ENCODE measurements at places on chromosomes 1 and 21.

DNA sequence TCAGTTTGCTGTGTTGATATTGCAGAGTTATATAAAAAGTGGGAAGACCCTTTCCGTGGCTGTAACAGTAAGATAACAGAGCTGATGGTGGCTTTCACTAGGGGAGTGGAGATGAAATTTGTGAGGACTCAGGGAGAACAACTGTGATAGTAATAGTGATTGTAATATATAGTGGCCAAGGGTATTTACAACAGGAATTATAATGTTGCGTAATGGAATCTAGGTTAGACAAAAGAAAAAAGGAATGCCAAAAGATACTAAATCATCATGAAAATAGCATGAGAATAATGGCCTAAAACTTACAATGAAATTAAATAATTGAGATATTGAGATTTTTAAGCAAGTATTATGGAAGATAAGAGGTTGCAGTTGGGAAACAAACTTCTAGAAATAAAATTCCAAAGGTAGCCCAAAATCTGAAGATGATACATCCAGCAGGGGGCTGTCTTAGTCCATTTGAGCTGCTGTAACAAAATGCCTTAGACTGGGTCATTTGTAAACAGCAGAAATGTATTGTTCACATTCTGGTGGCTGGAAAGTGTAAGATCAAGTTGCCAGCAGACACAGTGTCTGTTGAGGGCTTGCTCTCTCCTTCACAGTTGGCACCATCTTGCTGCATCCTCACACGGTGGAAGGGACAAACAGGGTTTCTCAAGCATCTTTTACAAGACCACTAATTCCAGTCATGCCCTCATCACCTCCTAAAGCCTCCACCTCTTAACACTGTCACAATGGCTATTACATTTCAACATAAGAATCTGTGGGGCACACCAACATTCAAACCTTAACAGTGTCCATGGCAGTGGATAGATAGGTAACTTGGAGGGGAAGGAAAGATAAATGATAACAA lies 711.2 kb downstream of the MRPL39 start:
- DNase-seq = no peak

GRCh38 chr21:29805105-29805504 lies 134.7 kb downstream of the GRIK1 start:
- no peak for DNase-seq

GRCh38 chr1:63264161-63264560 lies 58.2 kb upstream of the FOXD3 start:
- no peak for DNase-seq

GRCh38 chr1:92486251-92487077 lies at the start of gene GFI1:
Gene GFI1, minus strand, starts transcription at chr1:92486925. Its CDS starts 3,438 bp downstream, at chr1:92483487.
- peak; percentile 73 for DNase-seq

GRCh38 chr1:235532360-235532759 lies 28.1 kb upstream of the B3GALNT2 start:
- no peak for DNase-seq

DNA sequence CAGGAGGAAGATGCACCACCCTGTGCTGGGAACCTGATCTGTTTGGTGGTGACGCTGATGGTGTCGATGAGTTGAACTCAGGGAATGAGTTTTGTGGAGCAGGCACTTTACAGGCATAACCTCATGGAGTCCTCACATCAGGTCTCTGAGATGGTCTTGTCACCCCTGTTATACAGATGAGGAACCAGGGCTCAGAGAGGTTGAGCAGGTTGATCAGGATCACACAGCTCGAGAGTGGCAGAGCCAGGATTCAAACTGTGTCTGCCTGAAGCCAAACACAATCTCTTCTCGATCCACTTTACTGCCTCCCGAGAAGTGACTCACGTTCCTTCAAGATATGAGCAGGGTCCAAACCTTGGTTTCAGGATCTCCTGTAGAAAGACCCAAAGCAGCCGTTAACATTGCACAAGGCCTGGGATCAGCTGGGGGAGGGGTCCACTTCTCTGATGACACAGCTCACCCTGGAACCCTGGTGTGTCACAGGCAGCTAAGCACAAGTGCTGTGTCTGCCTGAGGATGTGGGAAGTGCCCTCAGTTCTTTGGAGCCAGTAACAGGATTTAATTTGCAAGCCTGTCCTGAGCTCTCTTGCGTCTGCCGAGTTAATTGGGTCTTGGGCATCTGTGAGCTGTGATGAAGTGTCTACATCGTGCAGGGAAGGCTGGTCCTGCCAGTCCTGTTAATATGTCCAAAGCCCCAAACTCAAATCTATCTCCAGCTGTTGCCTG lies 65.4 kb upstream of the STUM start:
- DNase-seq = no peak

DNA sequence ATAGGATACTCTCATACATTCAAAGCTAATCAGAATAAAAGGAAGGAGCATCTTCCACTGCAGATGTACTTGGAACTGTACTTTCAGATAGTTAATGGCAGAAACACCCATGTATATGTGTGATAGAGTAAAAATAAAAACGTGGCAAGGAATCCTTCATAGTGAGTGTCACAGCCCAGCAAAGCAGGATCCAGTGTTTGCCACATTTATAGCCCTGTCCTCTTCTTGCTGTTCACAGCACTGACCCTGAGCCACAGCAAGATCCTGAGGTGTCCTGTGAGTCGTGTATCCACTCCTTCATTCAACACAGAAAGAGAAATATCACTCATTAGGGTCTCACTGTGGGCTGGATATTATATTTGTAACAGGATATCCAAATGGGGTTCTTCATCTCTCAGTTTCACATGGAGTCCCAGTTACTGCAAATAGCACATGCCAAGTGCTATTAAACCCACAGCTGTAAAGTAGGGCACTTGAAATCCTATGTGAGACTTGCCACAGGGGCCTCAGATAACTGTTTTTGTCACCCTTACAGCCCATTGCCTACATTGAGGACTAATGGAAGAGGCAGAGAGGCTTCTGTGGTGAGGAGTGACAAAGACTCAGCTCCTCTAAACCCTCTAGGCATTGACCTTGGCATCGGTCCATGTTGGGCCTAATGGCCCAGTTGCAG lies 41.3 kb downstream of the CYP2J2 start:
- no peak for DNase-seq

- DNase-seq = no peak
These were observed 287.4 kb upstream of the LYPLAL1 start for GRCh38 chr1:218886101-218886871.

- peak; percentile 58 for DNase-seq
These were observed 167.7 kb upstream of the CSF3R start for GRCh38 chr1:36650200-36651065.

- DNase-seq = no peak
These were observed 6.0 kb upstream of the SHISA4 start for GRCh38 chr1:201882665-201883132.

DNA sequence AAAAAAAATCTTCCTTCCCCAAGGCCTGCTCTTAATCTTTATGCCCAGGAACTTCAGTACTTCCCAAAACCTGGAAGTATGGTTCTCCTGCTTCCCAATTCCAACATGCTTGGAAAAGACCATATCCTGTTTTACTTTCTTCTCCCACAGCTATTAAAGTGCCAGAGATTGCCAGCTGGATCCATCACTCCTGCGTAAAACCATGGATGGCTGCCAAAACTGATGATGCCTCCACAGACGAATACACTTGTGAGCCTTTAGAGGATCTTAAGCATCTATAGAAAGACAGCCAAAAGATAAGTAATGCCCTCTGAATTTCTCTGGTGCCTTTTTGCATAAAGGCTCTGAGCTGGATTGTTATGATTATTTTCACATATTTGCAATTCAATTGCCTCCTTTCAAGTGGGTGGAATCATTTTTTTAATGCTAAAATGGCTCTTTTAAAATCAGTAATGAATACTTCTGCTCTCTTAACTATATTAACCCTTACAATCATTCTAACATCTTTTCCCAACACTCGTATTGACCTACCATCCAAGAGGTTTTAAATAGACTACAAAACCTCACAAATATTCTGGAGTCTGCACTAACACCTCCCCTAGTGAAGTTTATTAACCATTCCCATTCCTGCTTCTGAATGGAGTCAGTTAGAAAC lies 1807.8 kb downstream of the BRINP3 start:
- no peak for DNase-seq

- DNase-seq = no peak
These were observed 84.4 kb downstream of the STUM start for GRCh38 chr1:226632922-226633351.

GRCh38 chr21:18058731-18059398 lies 185.8 kb upstream of the CHODL start:
- no peak for DNase-seq

DNA sequence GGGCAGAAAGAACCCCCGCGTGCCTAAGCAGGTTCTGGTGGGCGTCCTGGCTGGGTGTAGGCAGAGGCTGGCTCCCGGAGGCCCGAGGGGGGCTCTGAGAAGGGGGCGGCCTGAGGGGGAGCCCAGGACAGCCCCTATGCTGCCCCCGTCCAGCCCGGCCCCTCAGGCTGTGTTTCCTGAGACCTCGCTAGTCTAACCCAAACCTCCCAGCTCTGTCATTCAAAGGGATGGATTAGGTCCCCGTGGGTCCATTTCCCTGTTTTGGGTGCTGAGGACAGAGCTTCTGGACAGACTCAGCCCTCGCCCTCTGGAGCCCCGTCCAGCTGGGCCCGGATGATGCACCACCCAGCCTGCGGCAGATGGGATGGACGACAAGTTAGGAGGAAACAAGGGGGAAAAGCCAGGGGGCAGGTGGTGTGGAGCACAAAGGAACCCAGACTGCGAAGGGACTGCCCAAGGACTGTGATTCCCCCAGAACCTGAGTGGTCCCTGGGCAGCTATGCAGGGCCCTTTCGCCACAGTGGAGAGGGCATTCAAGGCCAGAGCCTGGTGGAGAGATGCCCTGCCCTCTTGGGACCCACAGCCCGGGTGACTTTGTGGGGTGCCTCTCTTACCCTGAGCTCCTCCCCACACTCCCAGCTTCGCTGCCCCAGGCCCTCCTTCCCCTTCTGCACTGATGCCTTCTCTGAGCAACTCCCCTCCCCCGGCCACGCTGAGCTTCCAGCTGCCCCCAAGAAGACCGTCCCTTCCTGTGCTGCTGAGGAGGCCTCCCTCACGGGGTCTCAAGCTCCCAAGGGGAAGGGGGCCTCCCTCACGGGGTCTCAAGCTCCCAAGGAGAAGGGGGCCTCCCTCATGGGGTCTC lies 2.8 kb downstream of the HES4 start:
- no peak for DNase-seq

GRCh38 chr1:179794669-179795068 lies 51.6 kb downstream of the FAM163A start:
- DNase-seq = no peak

- no peak for DNase-seq
These were observed 15.9 kb downstream of the GNG12 start for GRCh38 chr1:67817319-67817718.

DNA sequence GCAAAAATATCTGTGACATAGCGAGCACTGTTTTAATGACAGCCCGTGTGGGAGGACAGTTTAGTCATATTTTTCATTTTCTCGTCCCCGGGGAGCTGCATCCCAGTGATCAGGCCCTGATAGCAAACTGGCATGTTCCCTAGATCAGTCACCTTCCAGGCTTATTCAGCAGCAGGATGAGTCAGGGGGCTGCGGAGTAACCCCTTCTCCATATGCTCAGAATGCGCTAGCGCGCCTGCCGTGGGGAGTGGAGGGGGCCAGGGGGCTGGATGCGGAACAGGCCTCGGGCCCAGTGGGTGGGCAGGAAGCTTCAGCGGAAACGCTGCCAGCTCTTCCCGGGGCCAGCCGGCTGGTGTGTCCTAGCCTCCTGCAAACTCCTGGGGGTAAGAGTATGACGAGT lies 94.0 kb downstream of the KCND3 start:
- DNase-seq = no peak

DNA sequence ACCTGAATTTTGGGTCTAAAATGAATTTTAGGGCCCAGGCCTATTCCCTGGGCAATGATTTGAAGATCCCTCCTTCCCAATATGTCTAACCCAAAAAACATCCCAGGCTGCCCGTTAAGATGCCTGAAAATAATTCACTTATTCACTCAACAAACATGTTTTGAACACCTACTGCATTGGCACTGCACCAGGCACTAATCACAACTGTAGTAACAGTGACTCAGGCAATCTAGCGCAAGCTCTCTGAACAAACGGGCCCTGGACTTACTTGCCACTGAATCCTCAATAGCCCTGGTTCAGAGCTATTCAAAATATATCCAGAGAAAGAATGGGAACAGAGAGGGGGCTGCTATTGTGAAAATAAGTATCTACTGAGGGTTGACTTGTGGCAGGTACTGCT lies 4.2 kb downstream of the CD244 start:
- DNase-seq = no peak

DNA sequence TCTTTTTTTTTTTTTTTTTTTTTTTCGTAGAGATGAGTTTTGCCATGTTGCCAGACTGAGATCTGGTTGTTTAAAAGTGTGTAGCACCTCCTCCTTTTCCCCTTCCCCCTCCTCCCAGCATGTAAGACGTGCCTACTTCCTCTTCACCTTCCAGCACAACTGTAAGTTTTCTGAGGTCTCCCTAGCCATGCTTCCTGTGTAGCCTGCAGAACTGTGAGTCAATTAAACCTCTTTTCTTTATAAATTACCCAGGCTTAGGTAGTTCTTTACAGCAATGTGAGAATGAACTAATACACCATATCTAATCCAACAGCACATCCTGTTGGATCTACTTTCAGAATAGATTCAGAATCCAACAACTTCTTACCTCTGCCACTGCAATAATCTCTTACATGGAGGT lies 111.1 kb downstream of the CLIC6 start:
- no peak for DNase-seq

- DNase-seq = no peak
These were observed 37.6 kb upstream of the DPT start for GRCh38 chr1:168766568-168766967.

DNA sequence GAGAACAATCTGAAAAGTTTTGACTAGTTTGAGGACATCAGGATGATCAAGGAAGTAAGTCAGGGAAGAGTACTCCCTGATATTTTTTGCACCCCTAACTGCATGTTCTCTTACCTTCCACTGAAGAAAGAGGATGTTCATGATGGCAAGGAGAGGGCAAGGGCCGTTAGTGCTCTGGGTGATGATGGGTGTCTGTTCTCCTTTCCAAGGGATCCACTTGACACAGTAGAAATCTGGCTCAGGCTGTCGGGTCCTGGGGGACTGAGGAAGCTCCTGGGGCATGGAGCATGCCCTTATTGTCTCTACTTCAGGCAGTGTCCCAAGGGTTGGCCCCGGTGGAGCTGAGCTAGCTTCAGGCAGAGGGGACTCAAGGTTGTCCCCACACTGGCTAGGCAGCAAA lies 4.7 kb downstream of the MINDY1 start:
- no peak for DNase-seq

DNA sequence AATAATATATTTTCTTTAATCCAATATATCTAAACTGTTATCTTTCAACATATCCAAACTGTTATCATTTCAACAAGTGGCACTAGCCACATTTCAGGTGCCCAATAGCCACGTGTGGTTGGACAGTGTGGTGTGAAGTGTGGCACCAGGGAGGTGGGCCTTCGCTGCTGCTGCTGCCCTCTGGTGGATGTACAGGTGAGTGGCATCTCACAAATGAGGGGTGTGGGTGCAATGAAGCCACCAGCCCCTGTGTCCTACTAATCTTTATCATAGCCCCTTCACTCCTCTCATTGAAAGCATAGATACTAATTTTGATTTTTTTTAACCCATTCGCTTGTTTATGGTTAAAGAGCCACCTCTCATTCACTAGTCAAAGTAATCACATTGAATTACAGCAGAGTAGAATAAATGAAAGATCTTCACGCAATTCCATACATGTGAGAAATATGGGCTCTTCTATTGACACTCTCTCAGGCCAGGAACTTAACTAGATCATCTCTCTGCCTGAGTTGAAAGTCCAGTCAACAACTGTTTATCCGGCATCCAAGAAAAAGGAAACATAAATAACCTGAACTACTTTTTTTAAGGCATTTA lies 499.2 kb downstream of the OMA1 start:
- DNase-seq = peak; percentile 25
